Activated CD4-positive, alpha-beta T cell treated with anti-CD3 and anti-CD28 coated beads, Interleukin-2, amount 50 U/mL, for 24 hours (primary cell): ENCODE measurements at places on chromosomes 12 and 14.

- no peak for DNase-seq
These were observed 239.2 kb downstream of the ADGRD1 start for GRCh38 chr12:131192951-131193350.

DNA sequence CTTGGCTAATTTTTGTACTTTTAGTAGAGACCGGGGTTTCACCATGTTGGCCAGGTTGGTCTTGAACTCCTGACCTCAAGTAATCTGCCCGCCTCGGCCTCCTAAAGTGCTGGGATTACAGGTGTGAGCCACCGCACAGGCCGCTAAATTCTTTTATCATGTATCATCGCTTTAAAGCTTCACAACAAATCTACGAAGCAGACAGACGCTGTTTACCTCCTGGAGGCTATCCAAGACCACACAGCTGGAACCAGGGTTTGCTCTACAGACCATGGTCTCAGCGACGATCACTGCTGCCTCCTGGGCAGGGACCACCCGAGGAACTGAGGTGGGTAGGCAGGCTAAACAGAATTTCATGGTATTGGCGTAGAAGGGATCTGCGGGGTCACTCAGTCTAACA lies 27.2 kb downstream of the KRT80 start:
- no peak for DNase-seq

- DNase-seq, result no peak
These were observed 2.4 kb upstream of the KRT8 start for GRCh38 chr12:52907092-52907810.

- no peak for DNase-seq
These were observed 87.3 kb downstream of the TTLL5 start for GRCh38 chr14:75748336-75748735.

GRCh38 chr12:5984873-5985272 lies 39.8 kb upstream of the ANO2 start:
- no peak for DNase-seq

DNA sequence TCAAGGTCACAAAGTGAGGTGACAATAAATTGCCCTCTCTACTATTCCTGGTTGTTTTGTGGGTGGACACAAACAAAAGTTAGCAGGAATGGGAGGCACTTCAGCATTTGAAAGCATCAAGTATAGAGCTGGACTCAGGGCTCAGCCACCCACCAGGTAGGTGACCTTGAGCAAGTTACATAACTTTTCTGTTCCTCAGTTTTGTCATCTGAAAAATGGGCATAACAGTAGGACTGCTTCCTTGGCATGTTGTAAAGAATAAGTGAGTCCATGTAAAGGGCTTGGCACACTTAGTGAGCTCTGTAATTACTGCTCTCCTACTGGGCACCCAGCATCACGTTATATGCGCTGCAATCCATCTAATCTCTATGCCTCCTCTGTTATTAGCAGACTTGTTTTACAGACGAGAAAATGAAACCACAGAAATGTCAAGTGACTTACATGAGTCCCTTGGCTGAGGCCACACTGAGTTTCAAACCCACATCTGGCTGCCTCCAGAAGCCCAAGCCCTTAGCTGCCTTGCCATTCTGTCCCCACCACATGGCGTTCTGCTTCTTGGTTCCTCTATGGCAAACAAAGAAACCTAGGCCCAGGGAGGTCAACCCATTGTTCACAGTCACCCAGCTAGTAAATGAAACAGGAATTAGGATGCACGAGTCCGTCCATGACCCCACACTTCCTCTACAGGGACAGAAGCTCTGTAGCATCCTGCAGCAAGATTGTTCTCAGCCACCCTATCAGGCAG lies 63.2 kb upstream of the SLC24A4 start:
- DNase-seq, result no peak

DNA sequence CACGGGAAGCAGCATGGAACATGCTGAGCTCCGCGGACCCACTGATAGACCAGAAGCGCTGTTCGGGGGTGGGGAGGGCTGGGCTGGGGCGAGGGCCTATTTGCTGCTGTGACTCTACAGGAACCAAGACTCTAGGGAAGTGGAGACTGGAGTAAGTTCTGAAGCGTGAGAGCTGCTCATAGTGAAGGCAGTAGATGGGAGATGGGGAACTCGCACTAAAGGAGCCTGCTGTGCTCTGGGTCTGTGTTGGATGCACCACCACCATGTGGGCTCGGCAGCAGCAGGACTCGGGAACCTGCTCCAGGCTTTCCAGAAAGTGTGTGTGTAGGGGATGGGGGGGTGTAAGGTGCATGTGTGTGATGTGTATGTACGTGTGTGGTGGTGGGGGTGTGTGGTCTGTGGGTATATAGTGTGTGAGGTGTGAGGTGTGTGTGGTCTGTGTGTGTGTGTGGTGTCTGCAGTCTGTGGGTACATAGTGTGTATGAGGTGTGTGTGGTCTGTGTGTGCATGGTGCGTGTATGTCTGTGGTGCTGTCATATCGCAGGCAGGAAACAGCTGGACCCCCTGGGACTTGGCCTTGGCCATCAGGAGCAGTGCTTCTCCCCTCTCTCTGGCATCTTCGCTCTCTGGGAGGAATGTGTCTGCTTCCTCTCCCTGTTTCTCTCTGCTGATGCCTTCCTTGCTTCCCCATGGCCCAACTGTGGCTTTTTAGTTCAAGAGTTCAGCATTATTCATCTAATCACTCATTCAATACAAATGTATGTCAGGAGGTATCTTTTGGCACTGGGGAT lies 378.9 kb downstream of the FUT8 start:
- no peak for DNase-seq

DNA sequence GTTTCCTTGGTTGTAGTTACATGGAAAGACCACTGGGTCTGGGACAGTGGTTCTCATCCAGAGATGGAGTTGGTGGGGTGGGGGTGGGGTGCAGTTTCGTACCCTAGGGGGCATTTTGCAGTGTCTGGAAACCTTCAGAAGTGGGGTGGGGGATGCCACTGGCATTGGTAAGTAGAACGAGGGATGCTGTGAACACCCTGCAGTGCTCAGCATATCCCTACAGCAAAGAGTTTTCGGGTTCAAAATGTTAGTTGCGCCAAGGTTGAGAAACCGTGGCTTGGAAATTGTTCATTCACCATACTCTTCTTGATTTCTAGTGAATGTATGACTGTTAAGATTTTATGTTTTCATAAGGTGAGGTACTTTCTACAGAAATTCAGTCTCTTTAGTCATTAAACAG lies 28.7 kb downstream of the TRAF3 start:
- DNase-seq, result no peak

DNA sequence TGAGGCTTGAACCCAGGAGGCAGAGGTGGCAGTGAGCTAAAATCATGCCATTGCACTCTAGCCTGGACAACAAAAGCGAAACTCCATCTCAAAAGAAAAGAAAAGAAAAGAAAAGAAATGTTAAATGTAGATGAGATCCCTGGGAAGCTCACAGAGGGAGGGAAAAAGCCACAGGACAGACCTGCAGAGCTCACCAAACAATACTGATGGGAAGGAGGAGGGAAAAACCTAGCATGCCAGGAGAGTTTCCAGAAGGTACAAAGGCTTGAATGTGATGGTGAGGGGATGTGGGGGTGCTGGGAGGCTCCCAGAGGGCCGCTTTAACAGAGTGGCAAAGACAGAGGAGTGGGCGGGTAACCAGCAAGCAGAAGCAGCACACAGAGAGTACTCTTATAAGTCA lies 72.3 kb downstream of the PTPN21 start:
- DNase-seq, result no peak

GRCh38 chr12:5512601-5512970 lies 80.7 kb downstream of the NTF3 start:
- DNase-seq, result no peak

DNA sequence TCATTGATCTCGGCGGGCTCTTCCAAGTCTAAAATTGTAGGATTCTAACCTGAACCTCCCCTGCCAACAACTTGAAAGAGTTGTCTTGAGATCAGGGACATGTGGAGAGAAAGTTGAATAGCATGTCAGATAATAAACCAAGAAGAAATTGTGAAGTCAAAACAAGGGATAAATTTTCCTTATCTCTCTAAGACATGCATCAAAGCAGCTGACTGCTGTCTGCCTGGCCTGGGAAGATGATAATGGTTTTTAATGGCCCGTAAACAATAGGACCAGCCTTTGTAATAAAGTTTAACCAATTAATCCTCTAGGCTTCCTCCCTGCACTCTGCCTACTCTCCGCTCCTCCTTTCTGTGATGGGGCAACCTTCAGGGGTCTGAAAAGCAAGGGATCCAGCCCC lies 67.9 kb downstream of the DPF3 start:
- DNase-seq, result no peak

GRCh38 chr14:42719391-42719790 lies 1112.7 kb downstream of the LRFN5 start:
- DNase-seq, result no peak

DNA sequence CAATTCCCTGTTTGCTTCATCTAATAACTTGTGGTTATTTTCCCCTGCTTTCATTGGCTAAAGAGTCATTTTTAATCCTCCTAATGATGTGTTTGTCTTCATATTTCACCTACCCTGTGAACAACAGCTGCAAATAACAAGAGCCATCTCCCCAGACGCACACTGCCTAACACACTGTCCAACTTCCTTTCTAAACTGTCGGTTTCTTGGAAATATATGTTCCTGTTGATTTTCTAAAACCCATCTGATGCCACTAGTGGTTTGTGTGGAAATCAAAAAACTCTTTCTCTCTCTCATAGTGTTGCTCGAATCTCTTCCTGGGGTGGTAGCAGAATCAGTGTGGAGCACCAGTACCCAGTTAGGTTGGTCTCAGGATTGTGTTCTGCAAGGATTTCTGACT lies 226.9 kb downstream of the EPS8 start:
- no peak for DNase-seq

GRCh38 chr14:89214221-89214965 lies 202.6 kb downstream of the FOXN3 start:
- no peak for DNase-seq

DNA sequence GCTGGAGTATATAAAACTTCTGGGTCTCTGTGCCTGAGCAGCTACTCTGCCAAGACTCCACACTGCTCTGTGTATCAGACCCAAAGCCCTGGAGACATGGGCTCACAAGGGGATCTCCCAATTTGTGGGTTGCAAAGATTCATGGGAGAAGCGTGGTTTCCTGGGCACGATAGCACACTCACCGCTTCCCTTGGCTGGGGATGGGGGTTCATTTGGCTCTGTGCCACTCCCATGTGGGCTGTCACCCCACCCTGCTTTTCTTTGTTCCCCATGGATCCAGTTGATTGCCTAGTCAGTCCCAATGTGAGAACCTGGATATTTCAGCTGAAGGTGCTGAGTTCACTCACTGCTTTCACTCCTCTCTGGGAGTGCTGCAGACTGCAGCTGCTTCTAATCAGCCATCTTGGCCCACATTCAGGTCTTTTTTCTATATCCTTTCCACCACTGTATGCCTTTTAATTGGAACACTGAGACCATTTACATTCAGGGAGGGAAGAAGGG lies 40.0 kb upstream of the PCNX4 start:
- DNase-seq, result no peak

GRCh38 chr12:56631790-56632700 lies 1.9 kb upstream of the BAZ2A start:
- DNase-seq, result no peak

DNA sequence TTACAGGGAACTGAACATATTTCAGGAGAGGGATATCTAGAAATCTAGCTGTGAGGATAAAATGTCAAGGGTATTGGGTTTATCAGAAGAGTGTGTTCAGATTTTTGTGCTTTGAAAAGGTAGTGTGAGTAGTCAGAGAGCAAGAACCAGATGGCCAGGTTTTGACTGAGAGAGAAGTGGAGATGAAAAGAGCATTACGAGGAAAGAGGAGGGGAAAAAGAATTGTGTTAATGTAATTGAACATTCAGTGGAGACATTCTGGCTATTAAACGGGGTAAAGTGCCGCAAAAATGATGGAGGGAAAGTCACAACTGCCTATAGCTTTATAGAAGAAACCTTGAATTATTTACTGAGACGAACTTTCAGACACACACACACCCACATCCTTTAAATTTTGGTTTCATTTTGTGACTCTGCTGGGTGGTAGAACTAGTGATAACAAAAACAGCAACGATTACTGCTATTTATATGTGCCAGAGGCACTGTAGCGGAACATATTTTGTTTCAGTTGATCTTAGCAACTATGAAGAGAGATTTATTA lies 213.6 kb downstream of the ERC1 start:
- DNase-seq, result no peak

GRCh38 chr14:97281741-97282140 lies 484.6 kb downstream of the VRK1 start:
- DNase-seq, result no peak

DNA sequence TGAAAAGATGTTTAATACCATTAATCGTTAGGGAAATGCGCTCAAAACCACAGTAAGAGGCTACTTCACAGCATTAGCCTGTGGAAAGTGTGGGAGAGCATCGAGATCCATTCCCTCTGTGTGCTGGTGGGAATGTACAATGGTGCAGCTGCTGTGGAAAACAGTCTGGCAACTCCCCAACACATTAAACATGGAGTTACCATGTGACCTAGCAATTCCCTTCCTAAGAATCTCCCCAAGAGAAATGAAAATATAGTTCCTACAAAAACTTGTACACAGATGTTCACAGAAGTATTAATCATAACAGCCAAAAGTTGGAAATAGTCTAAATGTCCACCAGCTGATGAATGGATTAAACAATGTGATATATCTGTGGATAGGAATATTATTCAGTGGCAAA lies 23.8 kb downstream of the MLXIP start:
- DNase-seq, result no peak

GRCh38 chr14:91356181-91356763 lies 61.3 kb downstream of the CCDC88C start:
- no peak for DNase-seq

DNA sequence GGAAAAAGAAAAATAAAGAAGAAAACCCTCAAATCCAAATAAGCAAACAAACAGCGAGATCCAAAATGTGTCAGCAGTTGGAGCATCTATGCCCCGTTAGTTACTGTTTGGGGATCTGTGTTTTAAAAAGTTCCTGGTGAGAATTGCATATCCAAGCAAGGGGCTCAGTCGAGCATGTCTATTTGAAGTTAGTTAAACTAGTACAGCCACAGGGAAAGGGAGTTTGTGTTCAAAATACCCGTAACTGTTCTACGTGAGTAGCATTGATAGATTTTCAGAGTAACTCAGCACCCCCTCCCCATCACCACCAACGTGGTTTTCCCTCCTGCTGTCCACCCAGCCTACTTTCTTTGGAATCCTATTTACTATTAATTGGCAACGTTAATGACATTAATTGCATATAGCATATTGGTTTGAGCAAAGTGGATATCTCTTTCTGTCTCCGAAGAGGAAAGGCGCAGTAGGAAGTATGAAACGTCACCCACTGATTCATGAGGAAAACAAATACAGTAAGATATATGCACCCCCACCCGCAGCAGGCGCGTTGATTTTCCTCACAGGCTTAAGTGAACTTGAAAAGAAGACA lies 1.5 kb downstream of the NPAS3 start:
- no peak for DNase-seq
